Hypothalamus (tissue), 51 donors: ENCODE measurements at places on chromosomes 7 and 10.

DNA sequence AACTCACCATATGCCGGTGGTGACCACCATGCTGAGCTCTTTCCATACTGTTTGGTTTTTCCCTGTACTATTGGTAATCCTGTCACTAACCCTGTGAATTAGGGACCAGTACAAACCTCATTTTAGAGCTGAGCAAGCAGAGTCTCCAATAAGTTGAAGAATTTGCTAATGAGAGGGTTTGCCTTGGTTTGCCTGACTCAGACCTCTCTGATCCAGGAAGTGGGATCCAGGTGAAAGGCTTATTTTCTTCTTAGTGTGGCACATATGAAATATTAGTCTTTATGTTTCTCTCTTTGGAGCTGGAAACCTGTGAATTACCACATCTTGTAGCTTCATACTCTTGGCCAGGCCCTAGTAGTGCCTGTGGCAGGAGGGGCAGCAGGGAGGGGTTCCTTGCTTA is 114.1 kb upstream of the IGFBP3 start:
- DNase-seq: no peak

DNA sequence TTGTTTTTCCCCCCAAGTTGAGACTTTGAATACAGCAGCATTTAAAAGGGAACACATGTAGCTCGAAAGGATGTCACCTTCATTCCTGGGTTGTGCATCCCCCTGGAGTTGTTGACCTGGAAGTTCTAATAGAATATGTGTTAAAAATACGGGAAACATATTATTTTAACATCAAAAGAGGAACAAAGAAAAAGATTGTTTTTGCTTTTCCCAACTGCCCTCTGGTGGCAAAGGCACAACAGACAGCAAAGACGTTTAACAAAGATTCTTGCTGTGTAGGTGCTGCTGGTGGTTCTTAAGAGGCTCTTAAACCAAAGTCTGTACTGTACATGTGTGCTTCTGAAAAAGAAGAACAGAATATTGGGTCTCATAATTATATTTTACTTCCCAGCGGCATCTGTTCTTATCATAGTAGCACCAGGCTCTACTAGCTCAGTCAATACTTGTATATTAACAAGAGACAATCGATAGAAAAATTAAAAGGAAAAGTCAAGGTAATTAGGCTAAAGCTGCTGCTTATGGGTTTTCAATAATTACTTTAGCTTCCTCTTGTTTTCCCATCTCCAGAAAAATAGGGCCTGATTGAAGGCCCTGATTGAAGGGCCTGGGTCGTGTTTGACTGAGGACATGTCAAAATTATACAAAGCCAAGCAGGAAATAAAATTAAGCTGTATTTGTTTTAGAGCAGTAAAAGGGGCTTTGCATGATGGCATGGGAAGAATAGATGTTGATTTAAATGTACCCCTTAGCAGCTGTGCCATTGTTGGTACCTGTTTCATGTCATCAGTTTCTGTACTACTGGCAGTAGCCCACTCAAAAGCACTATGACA is 384.2 kb upstream of the LRGUK start:
- no peak for DNase-seq

- DNase-seq: no peak
Observed at GRCh38 chr10:124619195-124619594, 125.0 kb downstream of the FAM53B start.

DNA sequence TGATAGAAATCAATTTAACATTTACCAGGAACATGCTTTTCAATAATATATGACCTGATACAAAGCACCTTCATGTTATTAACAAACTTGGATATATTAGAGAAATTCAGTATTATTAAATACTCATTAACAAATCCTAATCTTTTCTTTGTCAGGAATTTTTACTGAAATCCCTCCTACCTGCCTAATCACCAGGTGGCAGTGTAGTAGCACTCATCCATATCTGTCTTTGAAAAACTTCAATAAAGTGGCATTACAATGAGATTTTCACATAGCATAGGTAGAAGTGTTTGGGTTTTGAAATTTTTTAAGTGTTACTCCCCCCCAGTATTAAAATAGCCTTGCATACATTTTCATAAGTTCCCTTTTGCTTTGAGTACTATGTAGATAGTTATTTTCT is 1246.6 kb upstream of the LRRN3 start:
- no peak for DNase-seq

DNA sequence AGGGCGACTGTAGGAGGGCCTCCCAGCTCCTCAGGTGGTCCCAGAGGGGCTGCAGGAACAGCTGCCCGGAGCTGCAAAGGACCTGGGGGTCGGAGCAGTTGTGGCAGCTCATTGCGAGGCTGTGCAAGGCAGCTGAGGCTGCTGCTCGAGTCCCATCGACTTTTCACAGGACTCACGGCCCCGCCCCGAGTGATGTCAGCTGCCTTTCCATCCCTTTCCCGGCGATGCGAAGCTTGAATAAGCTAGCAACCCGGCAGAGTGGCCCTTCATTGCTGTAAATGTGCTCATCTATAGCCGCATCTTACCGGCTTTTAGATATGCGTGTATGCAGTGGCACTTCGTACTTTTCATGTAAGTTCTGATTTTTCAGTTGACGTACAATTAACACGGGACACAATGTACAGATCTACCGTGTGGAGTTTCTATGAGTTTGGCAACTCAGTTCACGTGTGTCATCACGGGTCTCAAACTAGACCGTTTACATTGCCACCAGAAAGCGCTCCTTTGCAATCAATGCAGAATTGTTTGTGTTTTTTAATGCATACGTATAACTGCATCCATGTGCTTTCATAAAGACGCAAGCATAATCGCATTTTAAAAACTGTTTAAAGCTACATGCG is at the start of gene CH25H:
Gene CH25H (minus strand): TSS at position 137 of the 620 bp plus-strand sequence. CDS start 25 bp downstream, at position 112.
- DNase-seq: no peak

DNA sequence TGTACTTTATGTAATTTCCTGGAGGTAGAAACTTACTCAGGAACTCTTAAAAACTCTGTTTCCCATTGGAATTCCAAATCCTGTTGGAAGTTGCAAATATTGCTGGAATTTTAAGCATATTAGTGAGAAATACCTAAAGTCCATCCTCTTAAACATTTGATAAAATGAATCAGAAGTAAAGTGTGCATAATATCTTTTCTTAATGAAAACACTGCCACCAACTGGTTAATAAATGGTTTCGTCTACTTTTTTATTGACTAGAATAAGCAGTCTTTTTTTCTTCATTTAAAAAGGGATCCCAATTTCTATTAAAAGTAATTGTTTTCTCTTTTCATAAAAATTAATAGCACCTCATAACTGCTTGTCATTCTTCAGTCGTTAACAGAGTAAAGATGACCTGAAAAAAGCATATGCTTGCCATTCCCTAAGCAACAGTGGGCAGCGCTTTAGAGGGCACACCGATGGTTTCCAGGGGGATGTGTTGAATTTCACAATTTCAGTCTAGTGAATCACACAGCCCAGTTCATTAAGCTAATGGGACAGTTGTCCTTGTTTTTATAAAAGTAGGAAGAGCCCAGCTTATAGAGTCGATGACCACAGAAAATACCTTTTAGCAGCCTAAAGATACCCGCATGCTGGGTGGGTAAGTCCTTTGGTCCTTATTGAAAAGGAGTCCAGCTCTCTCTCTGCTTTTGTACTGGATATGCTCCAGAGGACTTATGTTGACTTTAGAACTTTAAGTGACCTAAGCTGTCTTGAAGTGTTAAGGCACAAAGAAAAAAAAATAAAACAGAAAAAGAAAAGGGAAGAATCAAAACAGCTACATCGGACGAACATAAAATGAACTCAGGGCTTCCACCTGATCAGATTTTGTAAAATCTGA is 28.5 kb downstream of the NPS start:
- DNase-seq: no peak

DNA sequence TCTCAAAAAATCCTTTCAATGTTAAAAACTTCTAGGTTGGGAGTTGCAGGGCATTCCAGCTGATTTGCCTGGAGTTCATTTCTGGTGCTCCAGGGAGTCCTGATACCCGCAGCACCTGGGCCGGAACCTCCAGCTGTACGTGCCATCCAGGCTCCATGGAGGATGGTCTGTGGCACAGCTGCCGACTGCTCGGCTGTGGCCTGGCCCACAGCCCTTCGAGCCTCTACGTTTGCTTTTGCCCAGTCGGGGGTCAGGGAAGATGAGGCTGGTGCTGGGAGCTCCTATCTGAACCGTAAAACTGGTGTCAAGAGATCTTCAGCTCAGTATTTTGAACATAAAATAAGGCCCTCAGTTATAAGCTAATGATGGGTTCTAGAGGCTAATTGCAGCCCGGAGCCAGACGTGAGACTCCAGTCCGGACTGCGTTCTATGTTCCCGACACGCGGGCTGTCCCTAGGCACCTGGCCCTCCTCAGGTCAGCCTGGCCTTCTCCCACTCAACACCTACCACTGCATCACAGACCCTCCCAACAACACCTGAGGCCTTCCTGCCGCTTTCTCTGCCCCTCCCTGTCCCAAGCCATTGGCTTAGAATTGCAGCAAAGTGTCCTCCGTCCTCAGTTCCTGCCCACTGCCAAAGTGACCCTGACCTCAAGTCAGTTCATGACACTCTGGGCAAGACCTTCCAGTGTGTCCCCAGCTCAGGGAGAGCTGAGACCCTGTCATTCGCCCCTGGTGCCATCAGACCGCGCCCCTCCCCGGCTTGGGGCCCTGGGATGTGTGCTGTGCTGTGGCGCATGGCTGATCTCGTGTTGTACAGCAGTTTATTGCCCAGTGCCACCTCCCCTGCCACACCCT is 64.2 kb upstream of the DNAJB6 start:
- DNase-seq: no peak

DNA sequence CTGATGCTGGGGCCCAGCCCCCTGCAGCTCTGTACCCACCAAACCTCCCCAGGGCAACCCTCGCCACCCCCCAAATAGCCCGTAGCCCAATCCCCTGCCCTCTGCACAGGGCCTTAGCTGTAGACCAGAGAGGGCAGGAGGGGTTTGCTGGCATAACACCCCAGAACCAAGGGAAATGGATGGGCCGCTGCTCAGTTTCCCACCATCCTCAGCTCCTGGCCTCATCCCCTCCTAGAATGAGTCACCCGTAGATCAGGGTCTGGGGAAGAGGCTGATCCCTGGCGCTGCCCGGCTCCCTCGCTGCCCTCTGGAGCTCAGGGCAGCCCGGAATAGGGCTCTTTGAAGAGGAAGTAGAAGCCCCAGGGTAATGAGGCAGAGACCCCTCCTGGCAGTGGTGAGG is 31.2 kb downstream of the LDB3 start:
- no peak for DNase-seq

DNA sequence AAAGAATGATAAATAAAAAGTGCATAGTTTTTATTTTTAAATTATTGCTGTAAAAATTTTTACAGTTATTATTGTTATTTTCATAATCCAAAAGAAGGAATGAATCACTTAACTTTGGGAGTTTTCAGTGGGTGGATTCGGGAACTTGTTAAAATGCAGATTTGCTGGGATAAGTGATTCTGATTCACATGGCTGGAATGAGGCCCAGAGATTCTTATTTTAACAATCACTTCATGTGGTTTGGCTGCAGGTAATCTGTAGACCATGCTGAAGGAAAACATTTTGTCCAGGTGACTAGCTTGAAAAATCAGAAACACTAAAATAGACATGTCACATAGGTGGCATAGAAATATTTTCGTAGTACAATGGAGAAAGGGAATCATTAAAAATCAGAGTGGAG is 13.9 kb downstream of the CROT start:
- DNase-seq: no peak

- no peak for DNase-seq
Observed at GRCh38 chr7:127961786-127962453, 69.3 kb downstream of the LRRC4 start.

GRCh38 chr7:143395187-143396149 is 13.2 kb downstream of the EPHA1 start:
- no peak for DNase-seq

DNA sequence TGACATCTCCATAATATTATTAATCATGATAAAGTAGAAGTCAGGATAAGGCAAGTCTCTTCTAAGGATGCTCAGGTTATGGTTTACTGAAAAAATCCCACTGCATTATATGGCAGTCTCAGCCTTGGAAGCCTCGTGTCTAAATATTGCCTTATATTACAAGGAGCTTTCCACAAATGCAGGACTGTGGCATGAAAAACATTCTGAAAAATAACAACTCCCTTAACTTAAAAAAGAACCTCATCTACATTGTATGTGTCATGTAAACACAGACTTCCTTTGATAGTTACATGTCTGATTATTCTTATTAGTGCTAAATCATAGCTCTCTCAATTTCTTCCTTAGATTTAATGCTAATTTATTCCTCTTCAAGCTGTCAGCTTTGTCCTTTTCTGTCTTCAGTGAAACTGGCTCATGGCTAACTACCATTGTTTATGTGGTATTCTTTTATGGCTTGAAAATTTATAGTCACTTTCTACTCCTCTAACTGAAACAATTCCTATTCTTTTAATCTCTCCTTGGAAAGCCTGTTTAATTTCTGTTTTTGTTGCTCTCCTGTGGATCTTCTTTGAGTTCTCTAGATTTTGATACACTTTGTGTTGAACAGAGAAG is 156.1 kb downstream of the KIF20B start:
- no peak for DNase-seq

DNA sequence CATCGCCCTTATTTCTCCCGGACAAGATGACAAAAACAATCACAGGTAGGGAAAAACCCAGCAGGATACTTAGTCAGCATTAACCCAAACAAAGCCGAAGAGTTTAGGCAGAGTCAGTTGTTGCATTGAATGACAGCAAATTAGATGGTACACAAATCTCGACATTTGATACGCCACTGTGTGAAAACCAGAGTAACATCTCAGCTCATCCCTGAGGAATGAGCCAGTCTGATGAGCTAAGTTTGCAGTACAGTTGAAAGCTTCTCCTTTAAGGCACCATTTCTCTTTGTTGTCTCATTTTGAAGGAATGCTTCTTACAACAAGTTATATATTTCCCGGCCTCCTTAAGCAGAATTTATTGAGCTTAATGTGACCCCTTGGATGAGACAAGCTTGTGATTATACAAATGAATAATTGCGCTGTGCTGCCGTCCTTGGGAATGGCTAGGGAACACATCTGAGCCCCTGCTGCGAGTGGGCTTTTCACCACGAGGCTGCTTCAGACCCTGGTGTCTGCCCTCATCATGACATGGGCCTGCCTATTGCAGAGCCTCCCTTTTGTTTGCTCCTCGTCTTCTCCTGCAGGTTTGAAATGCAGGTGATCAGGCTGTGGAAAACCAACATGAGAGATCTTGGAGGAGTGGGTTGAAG is 137.3 kb downstream of the CELF2 start:
- no peak for DNase-seq

DNA sequence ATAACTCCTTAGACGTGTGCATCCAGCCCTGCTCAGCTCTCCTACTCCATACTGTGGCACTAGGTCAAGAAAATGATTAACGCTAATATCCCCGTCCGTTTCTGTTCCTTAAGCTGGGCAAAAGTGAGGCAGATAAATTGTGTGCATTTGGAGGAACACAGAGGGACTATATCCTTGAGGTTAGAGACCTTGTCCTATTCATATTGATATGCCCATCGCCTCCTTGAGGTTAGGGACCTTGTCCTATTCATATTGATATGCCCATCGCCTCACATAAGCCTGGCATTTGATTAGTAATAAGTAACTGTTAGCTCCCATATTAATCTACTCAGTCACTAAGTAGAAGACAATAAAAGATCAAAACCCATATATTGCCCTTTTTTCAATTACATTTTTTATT is 12.9 kb upstream of the TAX1BP1 start:
- DNase-seq: no peak

- DNase-seq: no peak
Observed at GRCh38 chr10:102634686-102635085, 9.6 kb upstream of the TRIM8 start.
